ENCODE measurements at places on chromosomes 2 and 18. TPM values are rescaled to one million over a fixed set of nuclear protein-coding genes. Genes with fewer than 3 reads are reported as not detected.

Gene DHRS9
- total RNA-seq: 1.1 TPM

Gene AKAIN1
- total RNA-seq: not detected

Gene UNC50
- total RNA-seq: 64.9 TPM

Gene CWC22
- 19.3 TPM for total RNA-seq

Gene TUBA4B
- 0.13 TPM for total RNA-seq

Gene CRYGA
- total RNA-seq: not detected

Gene DAPL1
- not detected for total RNA-seq

Gene RND3
- 135 TPM for total RNA-seq

Gene CBLN2
- 1.1 TPM for total RNA-seq

Gene DES
- total RNA-seq: 114 TPM

GRCh38 chr2:120632796-120633646, 102.6 kb upstream of the GLI2 start:
- no peak for DNase-seq

DNA sequence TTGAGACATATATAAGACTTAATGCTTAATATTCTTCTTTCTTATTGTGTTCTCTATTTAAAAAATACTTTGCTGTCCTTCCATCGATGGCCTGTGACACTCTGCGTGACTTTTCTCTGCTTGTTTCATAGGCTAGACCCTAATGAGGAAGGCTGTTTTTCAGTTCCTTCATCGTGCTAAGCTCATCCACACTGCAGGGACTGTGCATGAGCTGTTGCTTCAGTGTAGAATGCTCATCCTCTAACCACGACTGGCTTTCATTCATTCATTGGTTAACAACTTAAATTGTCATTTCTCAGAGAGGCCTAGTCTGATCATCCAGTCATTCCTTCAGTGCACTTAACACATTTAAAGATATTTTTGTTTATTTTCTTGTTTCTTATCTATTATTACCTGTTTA, 134.4 kb downstream of the CCDC85A start:
- no peak for DNase-seq

DNA sequence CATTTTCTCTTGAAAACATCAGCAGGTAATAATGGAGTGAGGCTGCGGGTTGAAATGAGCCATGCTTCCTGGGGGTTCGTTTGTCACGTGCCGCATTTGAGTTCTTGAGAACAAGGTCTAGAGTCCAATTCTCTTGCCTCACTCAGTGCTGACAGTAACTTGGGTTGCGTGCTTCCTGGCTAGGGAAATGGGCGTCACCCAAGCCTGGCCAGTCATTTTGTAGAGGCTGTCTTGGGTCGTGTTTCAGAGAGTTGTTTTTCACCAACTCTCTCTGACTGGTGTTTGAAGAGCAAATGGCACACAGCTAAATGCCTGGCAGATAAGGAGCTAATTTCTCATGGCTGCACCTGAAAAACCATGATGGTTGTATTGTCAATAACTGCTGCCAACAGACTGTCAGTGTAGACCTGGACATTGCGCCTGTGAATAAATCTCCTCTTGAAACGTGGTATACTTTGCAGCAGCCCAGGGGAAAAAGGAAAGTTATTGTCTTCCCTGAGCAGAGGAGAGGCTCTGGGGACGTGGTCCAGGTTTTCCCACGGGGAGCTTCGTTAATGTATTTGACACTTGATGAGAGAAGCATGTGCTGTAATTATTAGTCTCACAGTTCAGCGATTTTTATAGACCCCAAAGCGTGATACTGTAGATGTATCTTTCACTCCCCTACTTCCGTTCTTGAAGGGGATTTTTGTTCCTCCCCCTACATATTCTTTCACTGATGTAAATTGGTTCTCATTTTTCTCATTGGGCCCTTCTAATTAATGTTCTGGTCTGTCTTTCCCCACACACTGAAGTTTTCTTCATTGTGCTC, 196.0 kb downstream of the FHOD3 start:
- DNase-seq: peak; percentile 75

- DNase-seq: no peak
Observed at GRCh38 chr18:43964666-43965065, 687.4 kb upstream of the SYT4 start.

GRCh38 chr2:128472789-128473174, 154.1 kb upstream of the HS6ST1 start:
- DNase-seq: no peak

- peak; percentile 84 for DNase-seq
Observed at GRCh38 chr2:27078267-27079194, at the start of gene EMILIN1. TSS of gene EMILIN1 (plus strand) at chr2:27078615. CDS start at chr2:27079066, 451 bp downstream.

GRCh38 chr18:45860971-45861370, 35.5 kb downstream of the SIGLEC15 start:
- no peak for DNase-seq

DNA sequence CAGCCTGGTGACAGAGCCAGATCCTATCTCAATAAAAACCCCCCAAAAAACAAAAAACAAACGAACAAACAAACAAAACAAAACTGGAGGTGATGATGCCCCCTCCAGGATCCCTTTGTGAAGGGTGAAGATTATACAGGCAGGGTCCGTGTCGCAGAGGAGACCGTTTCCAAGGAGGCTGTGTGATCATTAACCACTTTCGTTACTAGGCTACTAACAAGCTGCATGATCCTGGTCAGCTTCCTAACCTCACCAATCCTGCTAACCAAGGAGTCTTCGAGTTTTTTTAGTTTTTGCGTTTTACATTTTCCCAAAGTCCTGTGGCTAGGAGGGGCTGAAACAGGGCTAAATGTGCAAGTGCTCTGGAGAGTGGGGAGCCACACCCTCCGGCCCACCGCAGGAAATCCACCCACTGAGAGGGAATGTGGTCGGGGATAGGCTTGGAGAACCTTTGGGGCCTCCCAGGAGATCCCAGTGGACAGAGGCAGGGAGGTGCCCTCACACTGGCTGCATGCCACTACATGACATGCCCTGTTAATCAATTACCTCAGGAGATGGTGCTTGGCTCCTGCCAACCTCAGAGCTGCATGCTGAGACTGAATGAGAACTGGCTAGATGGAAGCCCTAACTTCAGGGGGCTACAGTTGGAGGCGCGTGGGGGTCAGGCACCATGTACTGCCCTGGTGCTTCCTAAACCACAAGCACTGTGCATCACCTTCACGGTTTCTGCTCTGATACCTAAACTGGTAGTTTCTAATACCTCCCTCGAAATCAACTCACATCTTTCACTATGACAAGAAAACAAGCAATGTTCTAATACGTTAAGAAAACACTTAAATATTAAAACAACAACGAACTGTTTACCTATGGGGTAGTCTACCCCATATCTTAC, 67.5 kb upstream of the RGPD5 start:
- no peak for DNase-seq

DNA sequence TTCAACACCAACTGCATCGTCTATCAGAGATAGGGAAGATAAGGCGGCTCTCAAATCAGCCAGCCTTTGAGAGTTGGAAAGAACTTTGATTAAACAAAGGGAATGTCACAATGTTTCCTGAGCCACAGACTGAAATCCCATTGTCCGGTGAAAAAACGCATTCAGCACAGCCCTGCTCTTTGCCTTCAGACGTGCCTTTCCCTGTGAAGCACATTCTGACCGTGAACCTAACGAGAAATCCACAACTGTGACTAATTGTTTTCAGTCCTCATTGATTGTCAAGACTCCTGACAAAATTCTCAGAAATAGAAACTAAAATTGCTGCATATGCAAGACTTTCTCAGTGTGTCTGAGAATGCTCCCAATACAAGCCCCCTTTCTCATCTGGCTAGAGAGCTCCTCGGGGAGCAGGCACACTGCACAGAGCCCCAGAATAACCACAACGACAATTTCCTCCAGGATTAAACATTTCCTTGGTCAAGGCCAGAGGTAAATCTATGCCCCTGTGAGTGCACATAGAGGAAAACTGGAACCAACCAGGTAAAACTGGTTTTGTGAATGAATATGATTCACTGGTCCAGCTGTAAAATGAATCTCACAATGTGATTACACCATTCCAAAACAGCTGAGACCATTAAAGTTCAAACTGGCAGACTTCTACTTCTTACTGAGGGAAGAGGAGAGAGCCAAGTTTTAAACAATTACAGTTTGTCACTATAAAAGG, 561.9 kb upstream of the ID2 start:
- peak; percentile 71 for DNase-seq

DNA sequence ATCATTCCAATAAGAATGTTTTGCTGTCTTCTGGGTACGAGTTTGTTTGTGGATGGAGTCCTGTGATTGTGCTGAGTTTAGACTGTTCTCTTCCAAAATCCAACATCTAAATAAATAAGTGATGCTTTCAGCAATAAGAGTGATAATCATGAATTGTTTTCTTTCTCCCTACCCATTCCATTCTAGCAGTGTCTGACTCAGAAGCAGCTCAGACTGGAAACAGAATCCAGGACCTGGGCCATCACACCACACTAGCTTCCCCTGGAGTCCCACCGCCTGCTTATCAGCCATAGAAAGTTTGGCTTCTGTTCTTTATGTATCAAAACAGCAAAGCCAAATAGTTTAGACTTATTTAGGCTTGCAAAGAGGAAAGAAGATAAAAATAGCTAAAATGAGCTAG, 76.4 kb upstream of the CNGA3 start:
- no peak for DNase-seq

DNA sequence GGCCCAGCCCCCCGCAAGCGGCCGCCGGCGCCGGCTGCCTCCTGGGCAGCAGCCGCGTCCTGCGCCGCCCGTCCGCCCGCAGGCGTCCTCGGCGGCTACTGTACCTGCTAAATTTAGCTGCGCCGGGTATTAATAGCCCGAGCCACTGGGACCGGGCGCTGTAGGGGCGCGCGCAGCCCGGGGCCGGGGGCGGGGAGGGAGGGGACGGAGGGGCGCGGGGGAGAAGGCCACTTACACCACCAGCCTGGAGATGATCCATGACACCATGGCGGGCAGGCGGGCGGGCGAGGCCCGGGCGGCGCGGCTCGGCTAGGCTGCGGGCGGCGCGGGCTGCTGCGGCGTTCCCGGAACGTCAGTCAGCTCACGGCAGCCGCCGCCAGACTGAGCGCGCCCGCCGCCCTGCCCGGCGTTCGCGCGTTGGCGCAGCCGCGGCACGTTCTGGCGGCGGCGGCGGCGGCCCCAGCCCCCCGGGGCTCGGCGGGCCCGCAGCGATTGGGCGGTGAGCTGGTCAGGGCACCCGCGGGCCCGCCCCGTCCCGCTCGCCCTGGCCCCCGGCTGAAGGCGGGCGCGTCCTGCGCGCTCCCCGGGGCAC, at the start of gene REEP1:
TSS of gene REEP1 (minus strand) at position 383 of the 592 bp plus-strand sequence. CDS start at position 267, 116 bp downstream.
- DNase-seq: peak; percentile 69

- peak; percentile 14 for DNase-seq
Observed at GRCh38 chr2:70668432-70668831, 99.6 kb downstream of the ADD2 start.

DNA sequence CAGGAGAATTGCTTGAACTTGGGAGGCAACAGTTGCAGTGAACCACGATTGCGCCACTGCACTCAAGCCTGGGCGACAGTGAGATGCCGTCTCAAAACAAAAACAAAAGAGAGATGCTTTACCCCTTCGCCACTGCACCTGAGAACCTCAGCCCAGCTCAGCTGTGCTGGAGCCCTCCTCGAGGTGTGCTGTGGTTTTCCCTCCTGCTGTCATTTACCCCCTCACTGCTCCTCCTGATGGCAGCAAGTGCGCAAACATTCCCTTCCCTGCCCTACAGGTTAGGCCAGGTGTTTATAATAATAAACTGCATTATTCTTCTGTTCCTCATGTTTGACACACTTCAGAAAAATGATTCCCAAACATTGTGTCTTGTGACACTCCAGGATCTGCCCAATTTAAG, 8.4 kb downstream of the FBXO36 start:
- DNase-seq: no peak

GRCh38 chr18:77207540-77207939, 42.1 kb upstream of the GALR1 start:
- DNase-seq: peak; percentile 25

DNA sequence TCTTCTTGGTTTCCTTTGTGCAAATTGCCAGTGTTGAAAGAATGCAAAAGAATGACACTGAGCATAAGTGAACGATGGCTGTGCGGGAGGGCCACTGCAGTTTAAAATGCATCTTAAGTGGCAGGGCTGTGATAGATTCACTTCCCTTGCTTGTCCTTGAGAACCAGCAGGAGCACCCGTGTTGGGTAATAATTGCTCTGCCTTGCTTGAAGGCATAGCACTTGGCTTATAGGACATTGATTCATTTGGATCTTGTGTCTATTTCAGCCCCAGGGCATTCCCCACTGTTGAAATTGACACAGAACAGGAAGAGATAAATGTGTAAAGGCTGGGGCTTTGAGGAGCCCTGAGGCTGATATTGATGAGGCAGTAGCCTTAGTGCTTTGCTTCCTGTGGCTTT, 1003.7 kb upstream of the GYPC start:
- no peak for DNase-seq

DNA sequence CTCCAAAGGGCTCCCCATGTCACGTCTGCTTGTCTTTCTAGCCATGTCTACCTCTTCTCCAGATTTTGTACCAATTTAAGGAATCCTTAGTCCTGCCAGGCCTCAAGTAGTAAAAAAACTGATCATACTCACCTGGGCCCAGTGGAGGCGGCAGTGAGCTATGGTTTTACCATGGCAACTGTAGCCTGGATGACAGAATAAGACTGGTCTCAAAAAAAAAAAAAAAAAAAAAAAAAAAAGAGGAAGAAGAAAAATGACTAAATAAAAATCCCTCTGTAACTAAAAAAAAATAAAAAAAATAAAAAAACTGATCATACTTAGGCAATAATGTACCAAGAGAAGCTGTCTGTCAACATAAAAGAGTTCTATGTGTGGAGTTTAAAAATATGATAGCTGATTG, 221.6 kb downstream of the NR4A2 start:
- peak; percentile 17 for DNase-seq

DNA sequence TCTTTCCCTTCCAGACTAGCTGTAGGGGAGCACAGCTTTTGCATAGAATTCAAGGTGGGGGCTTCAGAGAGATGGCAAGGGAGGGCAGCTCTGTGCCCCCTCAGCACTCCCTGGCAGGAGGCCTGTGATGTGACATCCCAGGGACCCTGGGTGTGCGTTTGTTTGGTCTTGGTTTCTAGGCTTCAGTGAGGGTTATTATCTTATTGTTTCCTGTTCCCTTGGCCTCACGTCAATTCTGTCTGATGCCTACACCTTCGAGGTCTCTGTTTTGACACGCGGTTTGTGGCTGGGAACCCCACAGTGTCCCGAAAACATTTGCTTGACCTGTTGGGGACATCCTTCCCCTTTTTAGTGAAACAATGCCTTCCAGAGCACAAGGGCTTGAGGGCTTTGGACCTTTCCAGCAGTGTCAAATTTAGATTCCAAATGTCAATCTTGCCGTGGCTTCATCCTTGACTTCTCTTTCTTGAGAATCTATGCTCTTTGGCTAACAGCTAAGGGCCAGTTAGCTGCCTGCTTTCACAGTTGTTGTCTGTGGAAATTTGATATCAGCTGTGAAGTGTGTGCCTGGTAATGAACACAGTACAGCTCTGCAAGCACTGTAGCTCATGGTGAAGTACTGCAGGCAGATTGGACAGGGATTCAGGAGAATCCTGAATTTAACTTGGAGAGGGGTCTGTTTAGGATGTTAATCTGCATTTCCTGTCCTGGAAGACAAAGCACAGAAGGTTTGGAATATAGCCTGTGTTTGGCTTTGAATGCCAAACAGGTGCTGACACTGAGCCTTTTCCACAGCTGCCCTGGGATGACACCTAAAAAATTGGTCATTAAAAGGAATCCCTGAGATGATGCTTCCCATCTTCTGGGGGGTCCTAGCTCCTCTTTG, 108.2 kb upstream of the CXCR4 start:
- DNase-seq: no peak

GRCh38 chr2:177633111-177633510, 240.5 kb downstream of the AGPS start:
- DNase-seq: no peak

- no peak for DNase-seq
Observed at GRCh38 chr18:8116341-8117005, 492.8 kb upstream of the RAB12 start.
